ENCODE measurements at places on chromosomes 11 and 22.
A peak's percentile ranks its signal among the peaks of the same experiment; 100 is the strongest.

GRCh38 chr11:112844517-112844916 is 116.7 kb upstream of the NCAM1 start:
- DNase-seq, result peak; percentile 98

DNA sequence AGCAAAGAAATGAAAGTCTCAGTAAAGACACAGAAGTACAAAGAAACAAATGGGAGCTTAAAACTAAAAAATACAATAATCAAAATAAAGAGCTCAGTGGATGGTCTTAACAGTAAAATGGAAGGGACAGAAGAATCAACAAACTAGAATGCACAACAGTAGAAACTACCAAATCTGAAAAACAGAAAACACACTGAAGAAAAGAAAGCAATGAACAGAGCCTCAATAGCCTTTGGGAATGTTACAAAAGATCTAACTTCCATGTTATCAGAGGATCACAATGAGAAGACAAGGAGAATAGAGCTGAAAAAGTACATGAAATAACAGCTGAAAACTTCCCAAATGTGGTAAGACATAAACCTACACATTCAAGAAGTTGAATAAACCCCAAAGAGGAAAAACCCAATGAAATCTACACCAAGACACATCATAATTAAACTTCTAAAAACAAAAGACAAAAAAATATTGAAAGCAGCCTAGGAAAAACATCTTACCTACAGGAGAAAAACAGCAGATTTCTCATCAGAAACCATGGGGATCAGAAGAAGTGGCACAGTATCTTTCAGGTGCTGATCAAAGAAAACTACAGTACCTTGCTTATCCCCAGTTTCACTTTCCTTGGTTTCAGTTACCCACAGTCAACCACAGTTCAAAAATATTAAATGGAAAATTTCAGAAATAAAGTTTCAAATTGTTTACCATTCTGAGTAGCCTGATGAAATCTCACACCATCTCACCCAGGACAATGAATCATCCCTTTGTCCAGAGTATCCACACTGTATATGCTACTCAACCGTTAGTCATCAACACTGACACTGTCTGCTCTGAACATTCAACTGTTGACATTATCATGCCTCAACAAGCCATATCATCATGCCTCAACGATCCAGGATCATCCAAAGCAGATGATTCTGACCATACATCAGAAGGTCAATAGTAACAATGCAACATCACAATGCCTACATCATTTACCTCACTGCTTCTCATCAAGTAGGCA is 22.2 kb downstream of the RRAS2 start:
- no peak for DNase-seq

GRCh38 chr22:45783690-45784089 is 112.1 kb downstream of the ATXN10 start:
- DNase-seq, result no peak

DNA sequence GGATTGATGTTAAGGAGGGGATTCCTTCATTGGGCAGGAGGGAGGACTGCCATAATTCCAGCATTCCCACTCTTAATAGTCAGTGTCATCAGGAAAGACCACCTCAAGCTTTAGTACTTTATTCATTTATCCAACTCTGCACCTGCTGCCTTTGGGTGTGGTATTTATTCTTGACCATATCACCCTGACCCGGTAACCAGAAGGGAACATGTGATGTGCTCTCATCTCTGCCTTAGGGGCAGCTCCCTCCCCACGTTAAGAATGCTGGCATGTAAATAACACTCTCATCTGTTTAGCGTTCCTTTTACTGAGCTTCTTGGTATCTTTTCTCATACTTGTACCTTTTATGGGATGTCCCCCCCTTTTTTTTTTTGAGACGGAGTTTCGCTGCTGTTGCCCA is 7.7 kb downstream of the CAT start:
- no peak for DNase-seq

GRCh38 chr22:48185071-48186055 is 1422.9 kb downstream of the TBC1D22A start:
- DNase-seq, result no peak

DNA sequence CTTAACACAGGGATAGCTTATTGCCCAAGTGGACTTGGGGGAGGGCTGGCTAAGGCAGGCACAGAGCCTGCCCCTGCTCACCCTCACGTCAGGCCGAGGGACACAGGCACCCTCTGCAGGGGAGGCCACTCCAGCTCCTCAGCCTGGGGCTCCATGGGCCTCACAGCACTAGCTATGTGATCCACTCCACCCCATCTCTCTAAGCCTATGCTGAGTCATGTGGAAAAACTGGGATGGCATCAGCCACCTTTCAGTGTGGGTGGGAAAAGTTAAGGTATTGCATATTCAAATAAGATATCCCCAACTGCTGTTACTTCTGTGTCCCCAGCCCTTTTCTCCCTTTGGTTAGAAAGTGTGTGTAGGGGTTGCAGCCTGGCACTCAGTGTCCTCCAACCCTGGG is 22.3 kb downstream of the RANGAP1 start:
- DNase-seq, result no peak

DNA sequence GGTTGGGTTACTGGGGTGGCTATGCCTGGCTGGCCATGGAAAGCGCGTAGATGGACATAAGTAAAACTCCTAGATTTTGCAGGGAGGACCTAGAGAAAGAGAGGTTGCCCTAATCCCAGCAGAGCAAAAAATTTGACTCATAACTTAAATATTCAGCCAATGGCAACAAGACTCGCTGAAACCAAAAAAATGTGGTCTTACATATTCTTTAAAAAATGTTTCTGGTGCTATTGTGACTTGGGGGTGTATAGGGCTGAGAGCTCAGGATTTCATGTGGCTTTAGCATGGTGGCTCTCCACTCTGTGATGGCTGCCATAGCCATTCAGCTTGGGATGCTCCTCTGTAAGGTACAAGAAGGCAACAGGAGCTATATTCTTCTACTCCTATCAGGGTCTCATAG is 27.2 kb upstream of the PDGFD start:
- DNase-seq, result no peak

DNA sequence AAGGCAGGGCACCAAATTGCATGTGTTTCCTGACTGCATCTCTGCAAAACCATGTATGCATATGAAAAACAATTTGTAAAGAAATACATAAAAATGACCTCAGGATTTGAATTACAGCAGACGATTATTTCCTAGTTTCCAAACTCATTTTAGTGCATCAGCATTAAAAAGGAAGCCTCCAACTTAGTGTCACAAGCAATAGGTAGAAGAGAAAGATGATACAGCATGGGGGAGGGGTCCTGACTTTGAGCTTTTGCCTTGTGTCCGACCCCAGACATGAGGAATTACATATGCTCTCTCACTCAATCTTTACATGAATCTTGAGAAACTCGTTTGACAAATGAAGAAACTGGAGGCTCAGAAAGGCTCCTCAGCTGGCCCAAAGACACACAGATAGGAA is 294.6 kb upstream of the NARS2 start:
- DNase-seq, result no peak

Data from globus pallidus (tissue), 1 donor.